ENCODE measurements at places on chromosomes 2 and 18. TPM values are rescaled to one million over a fixed set of nuclear protein-coding genes. Genes with fewer than 3 reads are reported as not detected.

DNA sequence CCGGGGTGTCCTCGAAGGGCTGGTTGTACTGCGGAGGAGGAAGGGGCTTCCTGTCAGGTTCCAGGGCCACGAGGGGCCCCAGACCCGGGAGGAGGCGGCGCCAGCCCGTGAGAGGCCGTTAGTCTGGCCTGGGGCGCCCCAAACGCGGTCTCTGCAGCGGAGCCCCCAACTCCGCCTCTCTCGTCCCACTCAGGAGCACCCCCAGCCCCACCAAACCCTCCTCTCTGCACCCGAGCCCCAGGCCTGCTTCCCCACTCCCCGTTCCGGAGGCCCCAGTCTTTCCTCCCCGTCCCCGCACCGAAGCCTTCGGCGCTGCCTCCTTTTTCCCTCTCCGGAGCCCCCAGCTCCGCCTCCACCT lies 473 bp downstream of the HJURP start:
- H3K36me3 ChIP-seq = peaks cover 46% of the 10 kb centered on the region
- peaks cover 14% of the 10 kb centered on the region for H3K4me1 ChIP-seq
- no peak for DNase-seq
- no peaks in the 10 kb centered on the region for H3K27me3 ChIP-seq
- peak overlapping the region; percentile 94 for H3K27ac ChIP-seq

GRP gene
- 346 TPM for total RNA-seq

GRCh38 chr18:50447952-50448351 lies 73.1 kb downstream of the SKA1 start:
- no peaks in the 10 kb centered on the region for H3K27me3 ChIP-seq
- no peak overlapping the region for H3K27ac ChIP-seq
- H3K4me1 ChIP-seq = no peaks in the 10 kb centered on the region
- H3K4me3 ChIP-seq = no peak overlapping the region

MAP3K19 gene
- not detected for total RNA-seq

- H3K27ac ChIP-seq = no peak overlapping the region
- H3K4me3 ChIP-seq = no peak overlapping the region
- DNase-seq = no peak
- H3K4me1 ChIP-seq = no peaks in the 10 kb centered on the region
- H3K36me3 ChIP-seq = no peaks in the 10 kb centered on the region
Measured at GRCh38 chr2:173028141-173028540, 47.5 kb upstream of the MAP3K20 start.

DNA sequence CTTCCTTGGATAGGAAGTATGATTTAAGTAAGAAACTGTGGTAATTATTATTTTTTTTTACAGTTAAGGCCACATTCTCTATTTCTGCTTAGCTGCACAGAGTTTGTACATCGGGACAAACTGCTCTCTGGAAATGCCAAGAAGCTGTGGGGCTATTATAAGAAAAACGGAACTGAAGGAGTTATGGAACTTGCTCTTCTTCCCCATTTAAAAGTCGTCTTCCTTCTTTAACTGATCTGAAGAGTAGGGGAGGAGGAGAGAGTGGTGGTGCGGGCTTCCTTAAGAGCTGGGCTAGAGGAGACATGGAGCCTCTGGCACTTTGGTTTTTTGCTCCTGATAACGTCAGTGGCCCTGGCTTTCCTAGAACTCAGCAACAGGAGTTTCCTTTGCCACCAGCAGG lies 54.4 kb downstream of the RAB31 start:
- no peaks in the 10 kb centered on the region for H3K27me3 ChIP-seq
- DNase-seq = no peak
- H3K36me3 ChIP-seq = no peaks in the 10 kb centered on the region
- no peak overlapping the region for H3K4me3 ChIP-seq
- H3K4me1 ChIP-seq = peaks cover 6% of the 10 kb centered on the region
- H3K27ac ChIP-seq = no peak overlapping the region

- H3K4me1 ChIP-seq = peaks cover 24% of the 10 kb centered on the region
- no peaks in the 10 kb centered on the region for H3K36me3 ChIP-seq
Measured at GRCh38 chr2:75598589-75599155, 37.9 kb upstream of the EVA1A start.

GRCh38 chr2:196208915-196209314 lies 37.5 kb upstream of the STK17B start:
- H3K4me1 ChIP-seq = peaks cover 12% of the 10 kb centered on the region
- no peak for DNase-seq
- H3K27ac ChIP-seq = no peak overlapping the region
- H3K27me3 ChIP-seq = no peaks in the 10 kb centered on the region
- no peaks in the 10 kb centered on the region for H3K36me3 ChIP-seq

DNA sequence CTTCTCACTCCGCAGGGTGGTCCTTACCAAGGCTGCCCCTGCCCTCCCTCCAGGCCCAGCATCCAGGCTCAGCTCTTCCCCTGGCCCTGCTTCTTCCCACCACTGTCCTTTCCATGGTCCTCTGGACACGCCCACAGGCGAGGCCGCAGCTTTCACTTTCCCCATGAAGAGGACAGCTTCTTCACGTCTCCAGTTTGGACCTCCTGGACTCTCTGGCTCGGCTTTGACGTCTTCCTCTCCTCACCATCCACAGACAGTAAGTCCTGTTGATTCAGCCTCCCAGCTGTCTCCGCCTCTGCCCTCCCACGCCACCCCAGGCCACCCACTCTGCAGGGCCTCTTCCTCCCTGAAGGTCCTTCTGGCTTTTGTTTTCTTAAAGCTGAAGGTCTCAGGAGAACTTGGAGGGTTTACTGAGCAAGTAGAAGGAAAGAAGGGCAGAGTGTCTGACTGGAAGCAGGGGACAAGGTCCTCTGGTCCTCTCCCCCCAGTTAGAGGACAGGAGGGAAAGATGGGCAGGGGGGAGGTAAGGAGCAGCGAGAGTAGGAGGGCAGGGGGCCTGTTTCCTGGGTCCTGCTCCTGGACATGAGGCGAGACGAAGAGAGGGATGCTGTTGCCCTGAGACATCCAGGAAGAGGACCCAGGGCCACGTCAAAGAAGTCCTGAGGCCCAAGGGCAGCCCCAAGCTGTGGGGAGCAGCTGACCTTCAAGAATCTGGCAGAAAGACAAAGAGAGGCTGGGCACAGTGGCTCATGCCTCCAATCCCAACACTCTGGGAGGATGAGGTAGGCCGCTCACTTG lies 24.7 kb upstream of the NMUR1 start:
- no peak overlapping the region for H3K27ac ChIP-seq
- H3K4me1 ChIP-seq = no peaks in the 10 kb centered on the region
- H3K36me3 ChIP-seq = no peaks in the 10 kb centered on the region
- H3K4me3 ChIP-seq = no peak overlapping the region
- DNase-seq = no peak

DNA sequence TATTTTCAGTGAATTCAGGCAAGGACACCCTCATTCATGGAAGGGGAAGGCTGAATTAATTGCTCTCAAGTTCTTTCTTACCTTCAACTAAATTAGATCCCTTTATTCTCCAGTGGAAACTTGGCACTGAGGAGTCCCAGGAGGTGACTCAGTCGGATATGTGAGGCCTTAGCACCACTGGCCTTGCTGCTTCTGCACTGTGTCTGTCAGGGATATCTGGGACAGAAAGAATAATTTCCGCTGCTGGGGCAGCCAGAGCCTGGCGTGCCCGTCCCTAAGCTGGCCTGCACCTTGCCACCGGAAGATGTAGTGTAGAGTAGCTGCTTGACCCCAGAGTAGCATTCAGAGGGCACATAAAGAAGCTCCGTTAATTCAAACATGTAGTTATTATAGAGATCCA lies 53.4 kb downstream of the LIMS1 start:
- no peak overlapping the region for H3K4me3 ChIP-seq
- H3K27ac ChIP-seq = no peak overlapping the region
- peaks cover 7% of the 10 kb centered on the region for H3K4me1 ChIP-seq
- DNase-seq = no peak
- H3K27me3 ChIP-seq = no peaks in the 10 kb centered on the region

DNA sequence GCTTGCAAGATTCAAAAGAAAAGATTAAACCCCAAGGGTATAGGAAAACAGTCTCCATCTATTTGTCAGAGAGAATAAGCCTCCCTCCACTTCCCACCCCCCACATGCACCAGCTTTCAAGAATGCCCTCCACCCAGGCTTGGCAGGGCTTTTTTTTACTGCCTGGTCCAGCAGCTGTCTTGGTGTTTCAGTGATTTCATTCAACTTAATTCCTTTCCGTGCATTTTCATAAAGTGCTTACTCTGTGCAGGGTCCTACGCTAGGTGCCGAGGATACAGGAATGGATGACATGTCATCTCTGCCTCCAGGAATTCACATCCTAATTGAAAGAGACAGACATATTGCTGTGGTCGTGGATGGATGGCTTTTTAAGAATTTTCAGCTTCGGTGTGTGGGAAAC lies 117.9 kb downstream of the LRATD1 start:
- no peak overlapping the region for H3K27ac ChIP-seq
- no peak for DNase-seq
- no peaks in the 10 kb centered on the region for H3K27me3 ChIP-seq

GRCh38 chr2:239463541-239464165 lies 62.8 kb upstream of the HDAC4 start:
- no peaks in the 10 kb centered on the region for H3K27me3 ChIP-seq

- no peaks in the 10 kb centered on the region for H3K4me1 ChIP-seq
- DNase-seq = no peak
- no peaks in the 10 kb centered on the region for H3K36me3 ChIP-seq
Measured at GRCh38 chr2:205364261-205364660, 318.0 kb upstream of the NRP2 start.

Measured in A673 (cell line).